HFFc6 (cell line): ENCODE measurements at places on chromosomes 7 and 10. TPM values are rescaled to one million over a fixed set of nuclear protein-coding genes. Genes with fewer than 3 reads are reported as not detected.

DNA sequence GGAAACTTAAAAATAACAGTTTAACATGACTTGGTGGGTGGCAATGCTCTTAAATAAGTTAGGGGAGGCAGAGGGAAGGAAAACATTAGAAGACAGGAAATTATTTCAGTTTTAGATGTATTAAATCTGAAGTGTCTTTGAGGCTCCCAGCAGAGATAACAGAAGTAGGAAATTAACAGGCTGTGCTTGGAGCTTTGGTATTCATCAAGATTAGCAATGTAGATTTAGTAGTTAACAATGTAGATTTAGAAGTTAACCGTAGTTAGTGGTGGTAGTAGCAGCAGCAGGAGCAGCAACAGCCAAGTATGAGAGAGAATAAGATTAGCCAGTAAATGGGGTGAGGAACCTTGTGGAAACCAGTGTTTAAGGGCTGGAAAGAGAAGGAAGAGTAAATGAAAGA lies 48.7 kb upstream of the UBN2 start:
- peaks cover 14% of the 10 kb centered on the region for H3K4me1 ChIP-seq
- DNase-seq: no peak
- H3K27me3 ChIP-seq: peaks cover 2% of the 10 kb centered on the region; the same call in 1 of the 2 replicates

The WDR86 gene
- not detected in 3 replicates for total RNA-seq

DNA sequence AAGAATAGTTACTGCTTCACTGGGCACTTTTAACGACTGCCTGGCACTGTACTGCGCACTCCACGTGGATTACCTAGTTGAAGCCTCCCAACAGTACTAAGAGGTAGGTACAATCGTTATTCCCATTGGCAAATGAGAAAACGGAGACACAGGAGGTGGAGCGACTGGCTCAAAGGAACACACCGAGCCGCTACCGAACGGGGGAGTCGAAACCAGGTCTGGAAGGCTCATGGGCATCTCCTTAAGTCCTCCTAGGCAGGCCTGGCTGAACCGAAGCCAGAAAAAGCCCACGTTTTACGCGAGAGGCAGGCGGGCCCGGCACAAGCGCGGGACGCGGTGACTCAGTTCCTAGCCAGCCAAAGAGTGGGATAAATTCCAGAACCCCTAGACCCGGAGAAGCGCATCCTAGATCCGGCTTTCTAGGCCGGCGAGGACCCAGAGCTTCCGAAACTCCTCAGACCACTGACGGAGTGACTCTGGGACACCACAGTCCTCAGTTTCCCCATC lies 472 bp downstream of the PDAP1 start:
- peaks cover 48% of the 10 kb centered on the region for H3K36me3 ChIP-seq
- H3K27me3 ChIP-seq: peaks cover 5% of the 10 kb centered on the region; the same call in 1 of the 2 replicates
- peaks cover 41% of the 10 kb centered on the region for H3K4me1 ChIP-seq
- H3K27ac ChIP-seq: peak overlapping the region; percentile 98
- H3K4me3 ChIP-seq: peak overlapping the region; percentile 98
- peak; percentile 70 for DNase-seq

DNA sequence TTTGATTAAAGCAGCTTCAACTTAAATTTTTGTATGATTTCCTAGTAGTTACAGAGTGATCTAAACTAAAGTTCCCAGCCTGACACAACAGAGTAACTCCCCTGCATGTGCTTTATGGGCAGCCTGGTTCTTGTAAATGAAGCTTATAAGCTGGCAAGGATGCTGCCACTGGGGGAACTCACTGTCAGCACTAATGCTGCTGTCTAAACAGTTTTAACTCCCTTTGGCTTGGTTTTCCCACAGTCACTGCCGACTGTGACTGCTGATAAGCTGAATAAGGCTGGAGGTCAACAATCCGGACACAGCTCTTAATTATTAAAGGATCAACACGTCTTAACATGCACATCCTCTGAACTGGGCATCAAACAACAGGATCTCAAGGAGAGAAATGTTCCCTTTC lies 130.1 kb downstream of the OTUD1 start:
- no peak overlapping the region for H3K4me3 ChIP-seq
- no peaks in the 10 kb centered on the region for H3K4me1 ChIP-seq
- peaks cover 6% of the 10 kb centered on the region for H3K36me3 ChIP-seq
- H3K27ac ChIP-seq: no peak overlapping the region
- no peaks in the 10 kb centered on the region for H3K27me3 ChIP-seq

DNA sequence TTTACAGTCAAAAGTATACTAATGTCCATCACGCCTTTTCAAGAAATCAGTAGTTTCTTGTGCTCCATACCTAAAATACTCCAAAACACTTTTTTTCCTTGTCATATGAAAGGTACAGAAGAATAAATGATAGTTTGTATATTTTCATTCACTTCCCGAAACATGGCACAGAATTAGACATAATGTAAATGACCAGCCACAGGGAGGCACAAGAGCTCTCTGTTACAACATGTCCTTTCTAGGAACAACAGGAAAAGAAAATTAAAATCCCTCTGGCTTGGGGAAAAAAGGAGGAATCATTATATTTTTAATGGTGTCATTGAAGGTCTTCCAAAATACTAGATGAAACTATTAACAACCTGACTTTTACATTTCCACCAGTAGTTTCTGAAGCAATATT lies 331.2 kb downstream of the ACTR3B start:
- DNase-seq: no peak
- H3K4me3 ChIP-seq: no peak overlapping the region
- no peak overlapping the region for H3K27ac ChIP-seq
- no peaks in the 10 kb centered on the region for H3K36me3 ChIP-seq

DNA sequence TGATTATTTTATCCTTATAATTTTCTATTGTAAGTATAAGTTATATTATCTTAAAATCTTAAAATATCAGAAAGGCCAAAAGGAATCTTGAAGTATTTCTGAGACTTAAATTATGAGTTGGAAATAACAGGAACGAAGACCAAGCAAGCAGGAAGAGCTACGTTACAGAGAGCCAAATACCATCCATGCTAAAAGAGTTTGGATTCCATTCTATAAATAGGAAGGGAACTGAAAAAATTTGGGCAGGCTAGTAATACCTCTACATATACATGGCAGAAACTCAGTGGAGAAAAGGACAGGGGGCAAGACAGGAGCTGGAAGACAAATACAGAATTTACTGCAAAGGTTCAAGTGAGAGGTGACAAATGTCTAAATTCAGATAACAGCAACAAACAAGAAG lies 16.7 kb downstream of the ITGB1 start:
- H3K4me3 ChIP-seq: peak overlapping the region; percentile 63
- H3K27ac ChIP-seq: peak overlapping the region; percentile 62
- H3K4me1 ChIP-seq: peaks cover 94% of the 10 kb centered on the region
- no peaks in the 10 kb centered on the region; the same call in none of the 2 replicates for H3K27me3 ChIP-seq
- H3K36me3 ChIP-seq: peaks cover 38% of the 10 kb centered on the region

GRCh38 chr7:151167197-151167961 lies at the start of gene GBX1:
Gene GBX1, minus strand, starts transcription at chr7:151167694. Its CDS starts 146 bp downstream, at chr7:151167548.
- no peaks in the 10 kb centered on the region for H3K36me3 ChIP-seq
- H3K4me1 ChIP-seq: peaks cover 10% of the 10 kb centered on the region
- H3K27me3 ChIP-seq: peaks cover 44% of the 10 kb centered on the region
- no peak within 1 kb of the TSS for H3K4me3 ChIP-seq

The C7orf33 gene
- not detected in 3 replicates for total RNA-seq

DNA sequence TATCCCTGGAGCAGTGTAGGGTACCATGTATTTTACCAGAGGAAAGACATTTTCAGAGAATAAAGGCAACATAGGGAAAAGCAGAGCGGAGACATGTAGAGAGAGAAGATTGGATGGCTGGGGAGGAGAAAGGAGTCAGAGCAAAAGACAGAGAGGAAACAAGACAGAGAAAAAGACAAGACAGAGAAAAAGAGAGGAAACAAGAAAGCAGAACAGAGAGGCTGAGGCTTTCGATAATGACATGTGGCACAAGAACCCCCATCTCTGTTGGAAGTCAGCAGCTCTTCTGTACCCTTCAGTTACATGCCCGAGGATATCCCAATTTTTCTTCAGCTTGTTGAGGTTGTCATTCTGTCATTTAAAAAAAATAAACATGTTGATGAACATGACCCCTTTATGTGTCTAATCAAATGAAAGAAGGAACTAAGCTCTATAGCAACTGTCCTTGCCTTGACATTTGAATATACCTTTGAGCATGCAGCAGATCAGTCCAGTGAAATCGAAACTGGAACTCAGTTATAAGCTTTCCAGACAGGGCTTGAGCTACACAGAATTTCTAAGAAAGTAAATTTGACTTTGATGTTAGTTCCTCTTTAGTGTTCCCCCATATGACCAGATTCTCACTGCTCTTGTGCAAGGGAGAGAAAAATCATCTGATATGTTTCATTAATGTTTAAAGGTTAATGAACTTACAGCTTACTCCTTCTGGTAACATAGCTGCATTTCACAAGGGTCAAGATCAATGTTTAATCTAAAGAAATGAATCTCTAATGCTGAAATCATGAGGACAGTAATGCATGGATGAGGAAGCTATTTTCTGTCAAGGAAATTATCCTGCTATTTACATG lies 75.1 kb upstream of the SP4 start:
- no peak overlapping the region for H3K27ac ChIP-seq
- DNase-seq: no peak
- peaks cover 2% of the 10 kb centered on the region; the same call in 1 of the 2 replicates for H3K27me3 ChIP-seq
- H3K36me3 ChIP-seq: no peaks in the 10 kb centered on the region
- H3K4me3 ChIP-seq: no peak overlapping the region

DNA sequence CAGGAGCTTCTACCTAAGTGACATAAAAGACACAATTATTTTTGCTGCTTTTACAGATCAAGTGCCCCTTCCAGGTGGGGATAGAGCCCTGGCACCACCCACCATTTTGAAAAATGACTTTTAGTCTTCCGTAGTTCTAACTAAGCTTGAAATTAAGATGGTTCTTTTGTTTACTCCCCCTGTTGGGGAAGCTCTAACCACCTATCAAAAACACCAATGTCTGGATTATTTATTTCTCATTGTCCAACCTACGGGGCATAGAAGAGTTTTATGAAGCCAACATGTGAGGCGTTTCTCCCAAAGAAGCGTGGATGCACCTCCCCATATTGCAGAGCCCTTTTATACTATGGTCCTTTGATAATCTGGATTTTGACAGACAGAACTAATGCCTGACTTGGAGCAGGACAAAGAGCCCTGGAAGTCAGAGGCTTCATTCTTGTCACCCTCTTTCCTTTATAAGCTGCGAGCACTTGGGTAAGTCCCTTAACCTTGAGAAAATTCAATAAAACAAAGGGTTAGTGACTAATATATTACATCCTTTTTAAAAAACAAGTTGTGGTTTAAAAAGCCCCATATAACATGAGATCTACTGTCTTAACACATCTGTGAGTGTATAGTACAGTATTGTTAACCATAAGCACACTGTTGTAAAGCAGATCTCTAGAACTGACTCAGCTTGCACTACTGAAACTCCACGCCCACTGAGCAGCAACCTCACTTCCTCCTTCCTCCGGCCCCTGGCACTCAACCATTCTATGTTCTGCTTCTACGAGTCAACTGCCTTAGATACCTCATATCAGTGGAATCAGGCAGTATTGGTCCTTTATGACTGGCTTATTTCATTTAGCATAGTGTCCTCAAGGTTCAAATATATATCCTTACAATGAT lies 67.5 kb downstream of the ATXN7L1 start:
- peak; percentile 62 for DNase-seq
- H3K4me3 ChIP-seq: no peak overlapping the region

DNA sequence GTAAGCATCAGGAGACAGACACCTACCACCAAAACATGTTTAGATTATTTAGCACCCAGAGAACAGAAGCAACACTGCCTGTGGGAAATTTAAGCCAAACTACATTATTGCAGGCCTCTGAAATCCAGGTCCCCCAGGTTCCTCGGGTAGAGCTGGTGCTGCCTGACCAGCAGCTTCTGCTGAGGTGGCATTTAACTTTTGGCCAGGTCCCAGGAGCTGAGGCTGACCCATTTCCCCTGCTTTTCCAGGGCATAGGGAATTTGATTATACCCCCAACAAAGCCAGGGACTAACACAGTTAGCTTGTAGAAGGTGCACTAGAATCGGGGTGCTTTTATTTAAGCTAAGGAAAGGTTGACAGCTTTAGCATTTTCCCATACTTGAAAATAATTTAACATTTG lies 4.7 kb downstream of the LRRC4 start:
- DNase-seq: no peak
- peaks cover 70% of the 10 kb centered on the region for H3K4me1 ChIP-seq
- H3K27ac ChIP-seq: peak overlapping the region; percentile 70; the same call in 1 of the 2 replicates
- peaks cover 10% of the 10 kb centered on the region for H3K36me3 ChIP-seq

DNA sequence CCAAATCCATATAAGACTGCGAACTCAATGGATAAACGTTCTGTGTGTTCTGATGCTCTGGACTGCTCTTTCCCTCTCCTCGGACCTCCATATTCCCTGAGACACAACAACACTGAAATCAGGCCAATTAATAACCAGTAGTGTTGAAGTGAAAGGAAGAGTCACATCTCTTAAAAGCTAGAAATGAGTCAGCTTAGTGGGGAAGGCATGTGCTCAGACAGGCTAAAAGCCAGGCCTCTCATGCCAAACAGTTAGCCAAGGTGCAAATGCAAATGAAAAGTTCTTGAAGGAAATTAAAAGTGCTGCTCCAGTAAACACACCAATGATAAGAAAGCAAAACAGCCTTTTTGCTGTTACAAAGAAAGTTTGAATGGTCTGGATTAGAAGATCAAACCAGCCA lies 29.3 kb downstream of the TNS3 start:
- peaks cover 23% of the 10 kb centered on the region for H3K36me3 ChIP-seq
- peak; percentile 57 for DNase-seq
- peaks cover 66% of the 10 kb centered on the region for H3K4me1 ChIP-seq
- peaks cover 2% of the 10 kb centered on the region; the same call in 1 of the 2 replicates for H3K27me3 ChIP-seq
- H3K4me3 ChIP-seq: peak overlapping the region; percentile 43; the same call in 1 of the 2 replicates
- H3K27ac ChIP-seq: peak overlapping the region; percentile 74

GRCh38 chr10:82289945-82290344 lies 415.0 kb downstream of the NRG3 start:
- no peaks in the 10 kb centered on the region for H3K36me3 ChIP-seq
- H3K27me3 ChIP-seq: no peaks in the 10 kb centered on the region
- no peak overlapping the region for H3K27ac ChIP-seq
- no peak for DNase-seq

DNA sequence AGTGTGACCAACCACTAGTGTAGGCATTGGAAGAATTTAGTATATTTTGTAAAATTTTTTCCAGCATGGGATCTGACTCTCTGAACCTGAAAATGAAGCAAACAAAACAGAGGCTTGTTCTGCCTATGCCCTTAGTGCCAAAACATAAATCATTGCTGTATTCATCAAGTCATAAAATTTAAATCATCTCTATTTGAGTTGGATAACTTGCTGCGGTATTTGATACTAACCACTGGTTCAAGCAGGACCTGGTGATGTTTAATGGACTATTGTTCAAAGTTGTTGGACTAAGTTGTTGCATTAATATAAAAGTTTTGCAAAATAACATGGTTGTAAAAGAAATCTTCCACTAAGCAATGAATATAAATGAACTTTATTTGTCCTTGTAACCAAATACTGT lies 19.8 kb upstream of the RPA3 start:
- H3K4me3 ChIP-seq: no peak overlapping the region
- peaks cover 9% of the 10 kb centered on the region for H3K4me1 ChIP-seq
- no peaks in the 10 kb centered on the region for H3K36me3 ChIP-seq
- no peak for DNase-seq
- no peak overlapping the region for H3K27ac ChIP-seq

- H3K4me3 ChIP-seq: no peak overlapping the region
- no peaks in the 10 kb centered on the region for H3K4me1 ChIP-seq
- H3K27me3 ChIP-seq: peaks cover 2% of the 10 kb centered on the region; the same call in 1 of the 2 replicates
Observed at GRCh38 chr7:25282194-25282593, 53.9 kb upstream of the NPVF start.

The RBM20 gene
- total RNA-seq: not detected in 3 replicates
